ENCODE measurements at places on chromosomes 5 and 9.

- no peak for DNase-seq
These were observed 1270.1 kb upstream of the ACO1 start for GRCh38 chr9:31114346-31114745.

GRCh38 chr9:92745331-92745730 is 19.3 kb downstream of the BICD2 start:
- DNase-seq = no peak

DNA sequence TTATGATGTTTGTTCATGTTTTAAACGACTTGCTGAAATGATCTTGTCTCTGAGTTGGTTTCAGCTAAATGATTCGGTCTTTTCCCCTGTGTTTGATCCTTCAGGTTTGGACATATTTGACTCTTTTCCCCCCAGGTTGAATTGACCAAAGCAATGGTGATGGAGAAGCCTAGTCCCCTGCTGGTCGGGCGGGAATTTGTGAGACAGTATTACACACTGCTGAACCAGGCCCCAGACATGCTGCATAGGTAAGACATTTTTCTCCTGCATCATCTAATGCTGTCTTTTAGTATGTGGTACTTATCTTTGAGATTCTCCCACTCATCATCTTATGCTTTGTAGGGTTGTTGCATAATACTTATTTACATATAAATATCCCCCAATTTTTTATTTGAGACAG is 14.7 kb downstream of the G3BP1 start:
- DNase-seq = no peak

DNA sequence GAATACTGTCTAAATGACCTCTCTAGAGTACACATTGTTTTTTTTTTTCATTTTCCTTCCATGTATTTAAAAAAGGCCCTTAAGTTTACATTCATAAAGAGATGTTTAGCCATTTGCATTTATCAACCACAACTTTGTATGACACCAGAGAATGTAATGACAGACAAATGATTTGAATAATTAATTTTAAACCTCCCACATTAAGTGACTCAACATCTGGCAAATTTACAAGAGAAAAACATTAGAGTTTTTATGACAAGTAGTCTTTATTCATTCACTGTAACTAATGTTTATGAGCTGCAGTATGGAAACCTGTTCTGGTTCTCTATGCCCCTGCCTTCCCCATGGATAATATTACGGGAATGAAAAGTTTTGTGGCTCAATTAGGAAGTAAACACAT is 1093.8 kb upstream of the CDH9 start:
- no peak for DNase-seq

DNA sequence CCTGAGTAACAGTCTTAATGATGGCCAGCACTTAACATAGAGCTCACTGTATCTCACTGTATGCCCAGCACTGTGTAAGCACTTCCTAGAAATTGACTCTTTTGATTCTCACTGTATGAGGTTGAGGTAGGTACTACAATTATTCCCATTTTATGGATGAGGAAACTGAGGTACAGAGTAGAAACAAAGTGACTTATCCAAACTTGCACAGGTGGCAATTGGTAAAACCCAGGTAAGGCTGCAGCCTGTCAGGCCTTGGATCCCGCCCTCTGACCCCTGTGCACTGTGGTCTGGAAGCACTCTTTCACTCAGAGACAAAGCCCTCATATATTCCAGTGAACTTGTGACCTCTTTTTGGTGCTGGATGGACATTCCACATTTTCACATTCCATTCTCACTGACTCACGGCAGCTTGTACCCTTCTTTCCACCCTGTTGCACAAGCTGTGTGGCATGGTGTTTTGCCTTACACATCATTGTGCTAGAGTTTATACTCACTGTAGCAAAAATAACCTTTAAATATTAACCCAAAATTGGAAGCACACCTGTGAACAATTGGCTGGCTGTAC is 21.7 kb downstream of the ANKRD55 start:
- DNase-seq = no peak

DNA sequence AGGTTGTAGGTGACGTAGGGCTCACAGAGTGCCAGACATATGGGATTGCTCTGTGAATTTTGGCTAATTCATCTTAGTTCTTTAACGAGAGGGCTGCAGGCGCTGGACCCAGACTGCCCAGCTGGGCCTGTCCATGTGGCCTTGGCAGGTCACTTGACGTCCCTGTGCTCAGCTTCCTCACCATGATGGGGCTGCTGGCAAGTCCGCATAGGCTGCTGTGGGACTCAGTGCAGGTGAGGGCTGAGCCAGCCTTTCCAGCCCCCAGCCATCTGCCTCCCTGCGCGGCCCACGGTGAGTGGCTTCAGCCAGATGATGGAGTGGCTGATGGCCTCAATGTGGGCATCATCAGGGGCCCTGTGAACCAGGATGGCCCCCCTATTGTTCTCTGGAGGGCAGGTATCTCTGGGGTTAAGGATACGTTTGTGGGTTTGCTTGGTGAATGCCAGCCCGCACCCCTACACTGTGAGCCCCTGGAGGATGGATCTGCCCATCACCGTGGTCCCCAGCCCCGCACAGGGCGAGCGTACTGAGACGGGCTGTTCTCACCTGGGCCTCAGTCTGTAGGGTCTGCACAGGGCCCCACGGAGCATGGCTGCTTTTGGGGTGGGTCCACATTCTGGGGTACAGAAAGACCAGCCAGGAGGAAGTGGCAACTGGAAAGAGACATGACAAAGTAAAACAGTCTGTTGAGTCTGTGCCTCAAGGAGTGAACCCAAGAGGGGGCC is 3.7 kb downstream of the CARD19 start:
- no peak for DNase-seq

GRCh38 chr5:134136221-134136631 is 21.7 kb downstream of the TCF7 start:
- DNase-seq = no peak

DNA sequence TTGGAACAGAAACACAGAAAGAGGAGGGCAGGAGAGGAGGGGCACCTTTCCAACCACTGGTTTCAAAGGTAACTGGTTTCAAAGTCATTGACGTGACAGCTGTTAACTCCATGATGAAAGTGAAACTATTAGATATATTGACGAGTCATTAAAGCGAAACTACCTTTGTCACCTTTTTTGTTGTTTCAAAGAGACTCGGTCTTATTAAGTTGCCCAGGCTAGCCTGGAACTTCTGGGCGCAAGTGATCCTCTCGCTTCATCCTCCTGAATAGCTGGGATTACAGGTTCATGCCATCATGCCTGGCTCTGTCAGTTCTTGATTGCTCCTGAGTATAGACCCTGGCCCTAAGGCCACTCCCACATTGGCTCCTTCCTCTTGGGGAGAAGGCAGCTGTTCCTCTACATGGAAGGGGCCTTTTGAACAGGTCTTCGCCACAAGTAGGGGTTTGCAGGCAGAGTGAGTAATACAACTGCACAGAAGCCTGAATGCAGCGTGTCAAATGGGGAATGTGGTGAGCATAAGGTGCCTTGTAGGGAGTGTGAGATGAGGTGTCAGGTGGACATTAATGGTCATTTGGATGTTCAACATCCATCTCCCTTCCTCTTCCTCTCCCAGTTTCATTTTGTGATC is 3.4 kb upstream of the F12 start:
- DNase-seq = no peak

GRCh38 chr5:38447056-38447455 is 109.4 kb downstream of the LIFR start:
- no peak for DNase-seq

- no peak for DNase-seq
These were observed 536.9 kb upstream of the WWC1 start for GRCh38 chr5:167754501-167755021.

DNA sequence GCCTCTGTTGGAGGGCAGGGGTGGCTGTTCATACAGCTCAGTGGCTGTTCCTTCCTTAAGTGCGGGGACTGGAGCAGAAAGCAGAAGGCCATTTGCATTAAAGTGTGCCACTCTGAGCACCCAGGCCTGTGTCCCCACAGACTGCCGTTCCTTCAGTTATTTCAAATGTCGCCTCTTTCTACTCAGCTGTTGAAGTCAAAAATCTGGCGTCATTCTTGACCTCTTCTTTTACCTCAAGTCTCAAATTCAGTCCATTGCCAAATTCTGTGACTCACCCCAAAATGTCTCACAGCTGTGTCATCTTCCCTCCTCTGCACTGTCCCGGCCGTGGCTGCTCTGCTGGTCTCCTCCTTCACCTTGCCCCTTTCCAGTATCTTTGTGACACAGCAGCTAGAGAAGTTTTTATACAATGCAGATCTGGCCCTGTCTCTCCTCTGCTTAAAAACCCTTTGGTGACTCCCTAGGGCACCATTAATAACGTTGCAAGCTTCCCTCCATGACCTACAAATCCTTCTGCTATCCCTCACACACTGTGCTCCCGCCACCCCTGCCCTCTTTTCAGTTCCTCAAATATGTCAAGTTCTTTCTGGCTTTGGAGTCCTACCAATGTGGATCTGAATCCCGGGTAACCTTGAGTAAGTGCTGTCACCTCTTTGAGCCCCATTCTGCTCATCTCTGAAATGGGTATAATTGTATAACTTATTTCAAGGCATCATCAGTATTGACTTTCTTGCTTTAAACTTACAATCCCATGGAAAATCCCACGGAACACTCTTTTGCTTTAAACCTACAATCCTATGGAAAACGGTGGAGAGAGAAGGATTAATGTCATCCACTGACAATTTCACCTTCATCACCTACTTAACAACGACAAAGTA is 98.3 kb upstream of the BOD1 start:
- DNase-seq = no peak

GRCh38 chr5:149528281-149529060 is 22.8 kb downstream of the CSNK1A1 start:
- DNase-seq = no peak

DNA sequence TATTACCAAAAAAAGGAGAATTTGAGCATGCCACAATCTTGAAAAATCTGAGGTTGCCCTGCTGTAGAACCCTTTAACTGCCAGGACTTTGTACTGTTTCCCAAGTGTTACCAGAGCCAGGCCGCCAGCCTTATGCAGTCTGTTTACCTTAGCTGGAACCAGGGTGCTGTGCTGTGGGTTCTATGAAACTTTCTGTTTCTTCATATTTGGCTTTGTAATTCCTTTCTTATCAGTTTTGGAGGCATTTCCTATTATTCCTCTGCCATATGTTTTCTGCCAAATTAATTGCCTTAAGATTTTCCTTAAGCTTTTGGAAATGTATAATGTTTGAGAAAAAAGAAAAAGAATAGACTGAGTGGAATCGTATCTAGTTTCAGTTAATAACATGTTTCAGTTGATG is 2.1 kb downstream of the S1PR3 start:
- DNase-seq = no peak

- no peak for DNase-seq
These were observed 61.9 kb downstream of the PGM5 start for GRCh38 chr9:68418259-68418845.

DNA sequence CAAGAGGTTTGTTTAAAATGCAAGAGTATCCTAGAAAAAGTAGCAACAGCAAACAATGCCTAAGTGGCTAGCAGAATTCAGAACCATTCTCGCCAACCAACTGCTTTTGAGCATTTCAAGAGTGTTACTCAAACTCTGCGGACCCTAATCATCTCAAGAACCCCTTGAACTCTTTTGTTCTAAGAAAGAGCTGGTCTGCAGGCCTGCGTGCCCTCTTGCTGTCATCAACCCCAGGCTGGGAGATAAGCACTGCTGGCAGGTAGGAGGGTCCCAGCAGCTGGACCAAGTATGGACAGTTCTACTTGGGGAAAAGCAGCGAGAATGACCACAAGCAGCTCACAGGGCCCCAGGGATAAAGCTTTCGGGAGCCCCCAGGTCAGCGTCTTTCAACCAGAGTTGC is 38.3 kb downstream of the MYO10 start:
- DNase-seq = no peak

DNA sequence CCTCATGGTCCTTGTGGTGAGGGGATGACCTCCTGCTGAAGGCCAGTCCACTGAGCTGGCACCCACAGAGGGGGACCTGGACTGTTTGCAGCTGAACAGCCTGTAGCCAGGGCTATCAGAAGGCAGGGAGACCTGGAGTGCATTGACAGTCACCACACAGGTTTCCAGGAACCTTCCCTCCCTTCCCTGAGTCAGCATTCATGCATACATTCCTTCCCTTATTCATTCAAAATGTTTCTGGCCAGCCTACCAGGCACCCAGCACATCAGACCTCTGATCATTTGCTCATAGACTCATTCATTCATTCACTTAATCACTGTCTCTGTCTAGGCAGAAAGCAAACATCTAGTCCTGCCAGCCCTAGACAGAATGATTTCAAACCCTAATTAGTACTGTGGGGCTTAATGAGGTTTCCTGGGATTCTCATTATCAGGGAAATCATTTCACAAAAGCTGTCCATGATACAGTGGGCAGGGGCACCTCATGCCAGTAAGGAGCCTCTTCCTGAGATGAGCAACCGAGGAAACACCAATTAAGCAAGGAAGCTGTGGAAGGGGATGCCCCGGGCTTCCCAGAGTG is 110.1 kb upstream of the PPP1R26 start:
- DNase-seq = no peak

DNA sequence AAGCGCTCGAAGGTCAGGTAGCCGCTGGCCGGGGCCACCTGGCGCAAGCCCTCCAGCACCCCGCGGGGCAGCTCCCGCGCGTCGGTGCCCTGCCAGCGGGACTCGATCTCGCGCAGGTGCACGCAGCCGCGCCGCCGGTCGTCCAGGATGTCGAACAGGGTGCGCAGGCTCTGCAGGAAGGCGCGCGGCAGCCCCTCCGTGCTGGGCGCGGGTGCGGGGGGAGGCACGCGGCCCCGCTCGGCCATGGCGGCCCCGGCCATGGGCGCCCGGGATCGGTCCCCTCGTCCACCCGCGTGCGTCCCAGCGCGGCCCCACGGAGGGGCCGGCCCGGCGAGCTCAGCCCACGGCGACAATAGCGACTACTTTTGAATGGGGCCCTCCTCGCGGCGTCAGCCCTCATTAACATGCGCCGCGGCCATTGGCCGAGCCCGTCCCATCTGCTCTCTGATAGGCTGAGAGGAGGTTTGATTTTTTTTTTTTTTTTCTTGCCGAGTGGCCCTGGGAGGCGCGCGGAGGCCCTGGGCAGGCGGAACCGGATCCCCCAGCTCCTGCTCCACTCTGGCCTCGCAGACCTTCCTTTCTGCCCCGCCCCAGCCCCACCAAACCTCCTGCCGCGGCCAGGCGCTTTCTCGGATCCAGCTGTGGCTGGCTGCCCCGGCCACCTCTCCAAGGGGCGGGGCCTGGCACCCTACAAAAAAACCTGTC is at the start of gene SAPCD2:
TSS of gene SAPCD2 (minus strand) at position 357 of the 705 bp plus-strand sequence. CDS start at position 260, 97 bp downstream.
- DNase-seq = peak; percentile 85

DNA sequence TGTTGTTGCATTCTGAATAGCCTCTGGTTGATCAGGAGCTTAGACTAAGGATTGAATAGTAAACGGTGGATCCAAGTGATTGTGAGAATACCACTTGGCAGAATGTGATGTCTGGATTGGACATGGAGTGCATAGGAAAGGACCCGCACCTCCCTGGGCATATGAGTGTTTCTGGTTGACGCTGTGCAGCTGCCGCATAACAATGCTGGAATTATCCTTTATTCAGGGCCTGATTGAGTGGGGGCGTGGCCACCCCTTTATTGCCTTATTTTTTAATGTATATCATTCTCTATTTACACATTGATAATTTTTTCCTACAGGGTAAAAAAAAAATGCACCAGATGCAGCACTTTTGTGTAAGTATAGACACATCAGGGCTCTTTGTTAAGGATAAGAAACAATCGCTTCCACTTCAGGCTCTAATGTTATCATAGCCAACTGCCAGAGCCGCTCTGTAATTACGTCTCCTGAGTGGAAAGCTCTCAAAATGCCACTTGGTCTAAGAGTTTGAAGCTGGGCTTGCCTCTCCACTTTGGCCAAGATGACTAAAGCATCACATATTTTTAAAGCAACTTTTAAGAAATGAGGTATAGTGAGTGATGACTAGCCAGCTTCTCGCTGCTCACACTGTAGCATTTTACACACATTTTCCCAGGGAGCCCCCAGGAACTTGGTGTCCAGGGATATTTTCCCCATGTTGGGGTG is 5.7 kb downstream of the FGD3 start:
- peak; percentile 61 for DNase-seq

GRCh38 chr9:13651969-13652663 is 372.6 kb upstream of the MPDZ start:
- no peak for DNase-seq
